ENCODE measurements at places on chromosomes 6 and 20. TPM values are rescaled to one million over a fixed set of nuclear protein-coding genes. Genes with fewer than 3 reads are reported as not detected.

DNA sequence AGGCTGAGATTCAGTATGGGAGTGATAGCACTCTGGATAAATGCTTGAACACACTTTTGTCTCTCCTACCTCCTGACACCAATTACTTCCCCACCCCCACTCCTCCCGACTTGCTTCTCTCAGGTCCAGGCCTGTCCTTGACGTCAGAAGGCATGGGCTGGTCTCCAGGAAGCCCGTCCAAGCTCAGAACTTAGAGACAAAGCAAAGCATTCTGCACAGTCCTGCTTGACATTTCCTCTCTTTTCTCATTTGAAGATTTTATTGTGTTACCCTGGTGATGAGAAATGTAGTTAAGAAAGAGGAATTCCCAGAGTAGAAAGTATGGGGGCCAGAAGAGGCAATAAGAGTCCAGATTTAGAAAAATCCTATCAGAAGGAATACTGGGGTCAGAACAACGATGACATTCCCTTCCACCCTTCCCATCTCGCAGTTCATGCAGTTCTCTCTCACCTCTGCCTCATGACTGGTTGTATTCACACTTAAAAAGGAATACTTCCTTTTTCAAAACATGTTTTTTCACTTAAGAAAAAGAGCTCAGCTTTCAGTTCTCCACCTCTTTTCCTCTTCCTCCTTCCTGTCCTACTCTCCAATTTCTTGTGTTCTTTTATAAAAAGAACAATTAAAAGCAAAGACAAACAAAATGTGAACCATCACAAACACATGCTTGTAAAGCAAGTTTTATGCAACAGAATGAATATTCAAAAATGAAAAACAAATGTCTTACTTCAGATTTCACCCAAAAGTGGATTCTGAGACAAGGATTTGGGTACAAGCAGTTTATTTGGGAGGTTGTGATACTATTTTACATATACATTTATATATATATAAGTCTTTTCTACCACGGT is 18.5 kb upstream of the FAM184A start:
- no peaks in the 10 kb centered on the region for H3K27me3 ChIP-seq
- H3K27ac ChIP-seq, result peak overlapping the region; percentile 65
- peak; percentile 52 for DNase-seq

DNA sequence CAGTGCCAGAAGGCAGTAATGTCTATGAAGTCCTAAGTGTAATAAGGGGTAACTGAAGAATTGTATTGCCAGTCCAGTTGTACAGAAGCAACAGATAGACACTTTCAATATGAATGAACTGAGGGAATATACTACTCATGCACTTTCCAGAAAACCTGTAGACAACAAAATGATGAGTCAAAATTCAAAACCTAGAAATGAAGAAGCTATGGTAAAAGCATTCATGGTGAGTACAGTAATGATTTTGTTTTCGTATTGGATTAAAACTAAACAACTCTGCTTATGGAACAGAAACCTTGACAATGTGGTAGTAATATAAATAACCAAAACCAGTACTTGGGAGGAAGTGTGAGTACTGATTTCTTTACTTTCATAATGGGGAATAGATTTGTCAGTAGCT is 35.0 kb downstream of the ARMC2 start:
- H3K4me1 ChIP-seq, result no peaks in the 10 kb centered on the region
- H3K27me3 ChIP-seq, result no peaks in the 10 kb centered on the region
- H3K4me3 ChIP-seq, result no peak overlapping the region
- H3K27ac ChIP-seq, result no peak overlapping the region
- no peaks in the 10 kb centered on the region for H3K36me3 ChIP-seq

DNA sequence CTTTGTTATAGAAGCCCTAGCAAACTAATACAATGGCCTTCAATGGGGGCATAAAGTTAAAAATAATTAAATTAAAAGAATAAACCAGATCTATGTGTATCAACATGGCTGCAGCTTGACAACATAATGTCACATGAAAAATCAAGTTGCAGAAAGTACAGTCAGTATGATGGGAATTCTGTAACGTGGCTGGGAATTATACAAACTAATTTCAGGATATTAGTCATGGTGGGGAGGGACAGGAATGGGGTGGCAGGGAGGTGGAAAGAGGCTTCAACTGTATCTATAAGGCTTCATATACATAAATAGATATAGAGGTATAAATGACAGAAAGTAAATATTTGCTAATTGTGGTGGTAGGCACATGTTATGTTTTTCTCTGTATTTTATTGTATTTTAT is 107.1 kb downstream of the UNC5CL start:
- no peak overlapping the region for H3K4me3 ChIP-seq
- H3K27me3 ChIP-seq, result no peaks in the 10 kb centered on the region
- DNase-seq, result no peak
- H3K36me3 ChIP-seq, result no peaks in the 10 kb centered on the region

DNA sequence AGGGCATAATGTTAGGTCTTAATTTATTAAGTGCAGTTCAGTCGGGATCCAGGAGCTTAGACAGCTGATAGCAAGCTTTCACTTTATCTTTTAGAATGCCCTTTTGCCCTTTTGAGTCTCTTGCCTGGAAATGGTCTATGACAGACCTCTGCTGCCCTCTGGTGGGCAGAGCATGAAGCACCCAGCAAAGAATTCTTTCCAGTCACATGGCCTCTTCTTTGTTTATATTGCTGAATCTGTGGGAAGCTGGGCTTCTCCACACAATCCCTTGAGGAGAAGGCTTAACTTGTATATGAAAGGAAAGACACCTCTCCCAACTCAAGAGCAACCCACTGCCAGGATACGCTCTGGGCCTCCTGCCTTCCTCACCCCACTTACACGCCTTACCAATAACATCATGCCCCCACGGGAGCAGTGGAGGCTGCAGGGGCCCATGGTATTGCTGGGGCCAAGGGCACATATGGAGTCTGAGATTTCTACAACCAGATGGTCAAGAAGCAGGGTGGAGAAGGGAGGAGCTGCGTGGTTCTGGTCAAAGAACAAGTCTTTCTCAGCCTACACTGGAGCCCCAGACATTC is 20.4 kb downstream of the WFDC3 start:
- no peaks in the 10 kb centered on the region for H3K36me3 ChIP-seq
- H3K4me3 ChIP-seq, result no peak overlapping the region
- peak overlapping the region; percentile 36 for H3K27ac ChIP-seq
- peaks cover 7% of the 10 kb centered on the region for H3K4me1 ChIP-seq
- no peaks in the 10 kb centered on the region for H3K27me3 ChIP-seq

VGLL2 gene
- 27.5 TPM for total RNA-seq

DNA sequence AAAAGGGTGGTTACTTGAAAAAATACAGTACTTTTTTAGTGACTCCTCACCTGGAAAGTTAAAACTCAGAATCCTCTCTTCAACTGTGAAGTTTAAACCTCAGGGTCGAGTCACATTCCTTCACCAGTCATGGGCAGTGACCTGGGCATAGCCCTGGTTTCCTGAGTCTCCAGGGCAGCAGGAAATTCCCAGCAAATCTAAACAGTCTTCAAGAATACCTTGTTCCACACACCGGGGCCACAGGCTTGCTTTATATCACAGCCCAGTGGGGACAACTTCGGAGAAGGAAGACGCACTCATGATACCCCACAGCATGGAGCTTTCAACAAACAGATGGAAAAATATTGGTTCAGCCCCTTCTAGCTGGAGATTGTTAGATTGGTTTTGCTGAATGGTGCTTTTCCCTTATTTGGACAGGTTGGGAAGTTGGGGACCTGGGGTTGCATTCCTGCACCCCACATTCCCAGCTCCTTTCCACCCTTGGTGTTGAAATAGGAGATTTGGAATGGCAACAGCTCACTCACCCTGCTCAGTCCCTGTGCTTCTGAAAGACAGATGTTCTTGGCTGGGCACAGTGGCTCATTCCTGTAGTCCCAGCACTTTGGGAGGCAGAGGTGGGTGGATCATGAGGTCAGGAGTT is 113.0 kb upstream of the TMEM170B start:
- H3K4me1 ChIP-seq, result peaks cover 26% of the 10 kb centered on the region
- no peak for DNase-seq
- no peaks in the 10 kb centered on the region for H3K27me3 ChIP-seq

PPP1R16B gene
- total RNA-seq, result 0.16 TPM

LAMP5 gene
- not detected for total RNA-seq

HSPA1L gene
- total RNA-seq, result 1.1 TPM

DNA sequence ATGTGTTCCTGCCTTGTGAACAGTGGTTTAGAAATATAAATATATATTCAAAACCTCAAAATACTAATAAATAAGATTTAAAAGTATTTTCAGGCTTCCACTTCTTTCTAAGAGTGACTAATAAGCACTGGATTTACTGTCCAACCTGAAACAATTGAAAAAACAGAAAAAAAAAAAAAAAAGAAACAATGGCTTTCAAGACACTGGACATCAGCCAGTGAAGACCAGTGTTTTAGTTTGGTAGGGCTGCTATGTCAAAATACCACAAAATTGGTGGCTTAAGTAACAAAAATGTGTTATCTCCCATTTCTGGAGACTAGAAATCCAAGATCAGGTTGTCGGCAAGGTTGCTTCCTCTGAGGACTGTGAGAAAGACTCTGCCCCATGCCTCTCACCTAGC is 101.4 kb upstream of the PDE7B start:
- H3K36me3 ChIP-seq, result no peaks in the 10 kb centered on the region
- no peak for DNase-seq
- no peak overlapping the region for H3K27ac ChIP-seq

PRR18 gene
- not detected for total RNA-seq

DNA sequence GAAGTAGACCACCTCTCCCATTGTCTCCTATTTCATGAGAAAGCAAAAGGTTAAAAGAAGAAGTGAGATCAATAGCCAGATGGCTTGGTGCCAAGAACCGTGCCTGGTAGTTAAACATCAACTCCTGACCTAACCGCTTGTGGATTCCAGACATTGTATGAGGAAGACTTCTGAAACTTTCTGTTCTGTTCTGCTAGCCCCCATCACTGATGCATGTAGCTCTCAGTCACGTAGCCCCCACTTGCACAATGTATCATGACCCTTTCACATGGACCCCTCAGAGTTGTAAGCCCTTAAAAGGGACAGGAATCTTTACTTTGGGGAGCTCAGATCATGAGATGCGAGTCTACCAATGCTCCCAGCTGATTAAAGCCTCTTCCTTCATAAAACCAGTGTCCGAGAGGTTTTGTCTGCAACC is 301.2 kb downstream of the RNGTT start:
- H3K4me1 ChIP-seq, result no peaks in the 10 kb centered on the region
- no peak overlapping the region for H3K27ac ChIP-seq
- no peaks in the 10 kb centered on the region for H3K27me3 ChIP-seq
- H3K36me3 ChIP-seq, result peaks cover 1% of the 10 kb centered on the region

ZSWIM1 gene
- 5.7 TPM for total RNA-seq

- no peak for DNase-seq
- H3K27ac ChIP-seq, result no peak overlapping the region
- H3K36me3 ChIP-seq, result no peaks in the 10 kb centered on the region
- no peaks in the 10 kb centered on the region for H3K27me3 ChIP-seq
Measured at GRCh38 chr6:133802861-133803260, 86.1 kb upstream of the TCF21 start.

BAG2 gene
- total RNA-seq, result 12.2 TPM

PTCHD4 gene
- 0.15 TPM for total RNA-seq

PAX1 gene
- total RNA-seq, result not detected

GRCh38 chr6:14276667-14277404 is 159.3 kb downstream of the CD83 start:
- H3K4me3 ChIP-seq, result no peak overlapping the region
- no peaks in the 10 kb centered on the region for H3K4me1 ChIP-seq
- no peaks in the 10 kb centered on the region for H3K27me3 ChIP-seq
- DNase-seq, result no peak
- no peak overlapping the region for H3K27ac ChIP-seq

OR2H2 gene
- total RNA-seq, result not detected

GRCh38 chr6:163397326-163397725 is 17.2 kb upstream of the QKI start:
- no peaks in the 10 kb centered on the region for H3K36me3 ChIP-seq
- no peak overlapping the region for H3K27ac ChIP-seq
- H3K27me3 ChIP-seq, result no peaks in the 10 kb centered on the region
- no peak for DNase-seq
- H3K4me3 ChIP-seq, result peak overlapping the region; percentile 50

- H3K4me1 ChIP-seq, result peaks cover 24% of the 10 kb centered on the region
- H3K27ac ChIP-seq, result peak overlapping the region; percentile 2
- no peaks in the 10 kb centered on the region for H3K27me3 ChIP-seq
- peaks cover 13% of the 10 kb centered on the region for H3K36me3 ChIP-seq
- no peak for DNase-seq
- H3K4me3 ChIP-seq, result no peak overlapping the region
Measured at GRCh38 chr6:151376440-151376839, 14.9 kb downstream of the ZBTB2 start.

GRCh38 chr6:99521633-99522151 is 6.5 kb upstream of the USP45 start:
- H3K27me3 ChIP-seq, result no peaks in the 10 kb centered on the region
- peaks cover 12% of the 10 kb centered on the region for H3K4me1 ChIP-seq
- DNase-seq, result peak; percentile 30

GRCh38 chr20:62118113-62119043 is 3.9 kb upstream of the LSM14B start:
- no peaks in the 10 kb centered on the region for H3K27me3 ChIP-seq
- no peak overlapping the region for H3K4me3 ChIP-seq
- no peak for DNase-seq
- peak overlapping the region; percentile 96 for H3K27ac ChIP-seq
- peaks cover 36% of the 10 kb centered on the region for H3K4me1 ChIP-seq
- no peaks in the 10 kb centered on the region for H3K36me3 ChIP-seq

GRCh38 chr6:1094306-1094705 is 217.6 kb upstream of the FOXQ1 start:
- H3K27me3 ChIP-seq, result no peaks in the 10 kb centered on the region
- H3K4me1 ChIP-seq, result no peaks in the 10 kb centered on the region
- DNase-seq, result no peak
- no peaks in the 10 kb centered on the region for H3K36me3 ChIP-seq

GRCh38 chr6:13573669-13574110 is 711 bp upstream of the SIRT5 start:
- no peaks in the 10 kb centered on the region for H3K27me3 ChIP-seq
- peak overlapping the region; percentile 98 for H3K4me3 ChIP-seq
- no peaks in the 10 kb centered on the region for H3K36me3 ChIP-seq
- H3K27ac ChIP-seq, result peak overlapping the region; percentile 93
- H3K4me1 ChIP-seq, result peaks cover 10% of the 10 kb centered on the region

DNA sequence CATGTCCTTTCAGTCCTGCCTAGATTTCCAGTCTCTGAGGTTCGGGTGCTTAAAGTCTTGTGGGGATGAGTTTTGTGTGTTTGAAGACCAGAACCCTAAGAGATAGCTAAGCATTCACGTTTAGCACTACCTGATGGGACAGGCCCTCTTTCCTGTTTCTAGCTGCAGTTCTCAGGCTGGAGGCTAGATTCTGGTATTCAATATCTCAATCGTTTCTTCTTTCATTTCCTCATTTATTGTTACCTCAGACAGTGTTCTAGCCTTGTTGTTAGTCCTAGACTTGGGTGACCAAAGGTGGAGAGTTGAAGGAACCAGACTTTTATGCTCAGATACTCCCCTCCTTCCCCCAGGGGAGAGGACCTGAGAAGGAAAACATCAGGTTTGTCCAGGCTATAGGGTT is 16.8 kb downstream of the CEP250 start:
- peaks cover 14% of the 10 kb centered on the region for H3K4me1 ChIP-seq
- no peaks in the 10 kb centered on the region for H3K27me3 ChIP-seq
- H3K36me3 ChIP-seq, result no peaks in the 10 kb centered on the region
- no peak overlapping the region for H3K27ac ChIP-seq

C2 gene
- 4.9 TPM for total RNA-seq

DNA sequence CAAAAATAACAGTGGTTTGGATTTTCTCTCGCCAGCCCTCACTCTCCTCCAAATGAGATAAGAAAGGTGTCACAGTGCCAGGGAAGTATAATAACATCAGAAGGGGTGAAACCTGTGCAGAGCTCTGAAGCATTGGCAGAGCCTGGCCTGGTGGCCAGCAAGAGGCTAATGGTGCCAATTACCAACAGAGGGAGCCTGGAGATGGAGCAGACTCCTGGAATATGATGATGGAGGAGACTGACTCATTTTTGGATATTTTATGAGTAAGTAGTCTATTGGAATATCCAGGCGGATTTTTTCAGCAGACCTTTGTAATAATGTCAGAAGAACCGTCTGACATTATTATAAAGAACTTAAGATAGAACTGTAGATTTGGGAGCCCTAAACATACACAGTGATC is 442.6 kb upstream of the MARCKS start:
- DNase-seq, result peak; percentile 3
- no peaks in the 10 kb centered on the region for H3K4me1 ChIP-seq
- no peak overlapping the region for H3K27ac ChIP-seq

Measured in gastrocnemius medialis (tissue), 4 donors.